SIG-M5 (cell line): ENCODE measurements at places on chromosomes 12 and 14.
A peak's percentile ranks its signal among the peaks of the same experiment; 100 is the strongest.

DNA sequence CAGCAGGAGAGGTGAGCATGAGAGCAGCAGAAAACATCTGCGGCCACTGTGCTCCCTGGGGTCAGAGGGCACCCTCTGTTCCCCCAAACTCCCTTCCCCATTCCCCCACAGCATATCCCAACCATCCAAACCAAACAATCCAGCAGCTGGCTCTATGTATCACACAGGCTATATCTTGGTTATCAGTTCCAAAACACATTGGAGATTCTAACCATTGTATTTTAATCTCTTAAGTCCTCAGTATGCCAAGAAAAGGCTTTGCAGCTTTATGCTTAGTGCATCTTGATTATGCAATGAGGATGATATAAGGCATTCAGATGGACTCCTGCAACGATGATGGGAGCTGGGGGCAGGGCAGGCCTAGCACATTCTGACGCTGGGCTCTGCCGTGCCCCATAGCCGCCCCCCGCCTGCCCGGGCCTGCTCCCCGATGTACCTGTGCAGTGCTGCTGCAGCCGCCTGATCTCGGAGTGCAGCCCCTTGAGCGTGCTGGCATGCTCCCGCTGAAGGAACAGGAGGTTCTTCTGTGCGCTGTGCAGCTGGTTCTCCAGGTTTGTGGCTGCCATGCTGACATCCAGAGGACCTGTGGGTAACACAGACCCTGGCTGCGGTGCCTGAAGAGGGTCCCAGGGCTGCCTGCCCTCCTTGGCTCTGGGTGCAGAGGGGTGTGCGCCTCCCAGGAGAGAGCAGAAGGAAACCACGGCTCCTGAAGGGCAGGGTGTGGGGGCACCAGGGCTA, 29.6 kb downstream of the CCDC92 start:
- no peak for DNase-seq

DNA sequence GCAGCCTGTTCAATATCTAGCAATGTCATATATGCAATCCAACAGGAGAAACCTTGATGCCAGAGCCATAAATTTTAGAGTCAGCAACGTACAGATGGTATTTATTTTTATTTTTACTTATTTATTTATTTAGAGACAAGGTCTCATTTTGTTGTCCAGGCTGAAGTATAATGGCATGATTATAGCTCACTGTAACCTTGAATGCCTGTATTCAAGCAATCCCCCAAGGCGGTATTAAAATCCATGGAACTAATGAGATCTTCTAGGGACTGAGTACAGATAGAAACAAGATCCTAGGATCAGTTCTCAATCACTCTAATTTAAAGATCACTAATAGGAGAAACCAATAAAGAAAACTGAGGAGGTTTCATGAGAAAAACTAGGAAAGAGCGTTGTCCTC, 89.3 kb downstream of the SLCO1B1 start:
- DNase-seq, result no peak

DNA sequence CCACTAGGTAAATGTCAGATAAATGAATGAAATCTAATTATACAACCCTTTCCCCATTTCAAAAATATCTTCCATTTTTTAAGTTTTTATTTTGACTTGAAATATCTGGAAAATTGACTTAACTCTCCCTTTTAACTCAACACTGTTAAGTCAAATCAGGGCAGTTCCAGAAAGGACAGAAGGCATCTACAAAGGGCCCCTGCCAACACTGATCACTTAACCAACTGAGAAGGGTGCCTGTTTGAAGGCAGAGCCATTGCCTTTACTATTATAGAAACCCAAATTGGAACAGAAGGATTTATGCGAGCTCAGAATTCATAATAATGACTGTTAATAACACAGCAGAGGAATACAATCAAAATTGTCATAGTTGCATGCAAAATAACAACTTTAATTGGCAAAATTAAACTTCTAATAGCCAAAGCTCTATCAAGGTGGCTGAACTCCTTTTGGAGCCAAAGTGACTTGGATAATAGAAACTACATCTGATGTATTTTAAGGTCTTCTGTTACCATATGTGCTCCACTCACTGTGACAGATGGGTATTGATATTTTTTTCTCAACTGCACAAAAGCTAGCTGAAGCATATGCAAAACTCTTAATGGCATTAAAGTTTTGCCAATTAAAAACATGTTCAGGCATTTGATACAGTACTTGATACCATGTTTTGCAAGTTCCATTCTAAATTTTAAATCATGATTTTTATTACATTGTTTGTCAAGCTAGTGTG, 383.8 kb downstream of the NOVA1 start:
- no peak for DNase-seq

GRCh38 chr14:51395361-51395849, 155.4 kb downstream of the TMX1 start:
- no peak for DNase-seq

DNA sequence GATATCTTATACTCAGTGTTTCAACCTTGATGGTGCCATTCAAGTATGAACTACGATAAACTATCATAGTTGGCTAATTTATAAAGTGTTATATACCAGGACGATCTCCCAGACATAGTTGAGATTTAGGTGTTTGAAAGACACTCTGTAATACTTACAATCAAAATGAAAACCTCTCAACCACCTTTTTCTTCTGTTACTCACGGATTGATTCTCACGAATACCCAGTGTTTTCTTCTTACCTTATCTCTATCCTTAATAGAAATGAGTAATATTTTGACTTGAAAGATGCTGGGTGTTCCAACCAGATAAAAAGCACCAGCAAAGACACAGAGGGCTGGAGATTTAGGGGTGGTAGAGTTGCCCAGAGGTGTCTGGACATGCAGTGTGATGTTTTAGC, 169.9 kb downstream of the PTCSC3 start:
- no peak for DNase-seq

DNA sequence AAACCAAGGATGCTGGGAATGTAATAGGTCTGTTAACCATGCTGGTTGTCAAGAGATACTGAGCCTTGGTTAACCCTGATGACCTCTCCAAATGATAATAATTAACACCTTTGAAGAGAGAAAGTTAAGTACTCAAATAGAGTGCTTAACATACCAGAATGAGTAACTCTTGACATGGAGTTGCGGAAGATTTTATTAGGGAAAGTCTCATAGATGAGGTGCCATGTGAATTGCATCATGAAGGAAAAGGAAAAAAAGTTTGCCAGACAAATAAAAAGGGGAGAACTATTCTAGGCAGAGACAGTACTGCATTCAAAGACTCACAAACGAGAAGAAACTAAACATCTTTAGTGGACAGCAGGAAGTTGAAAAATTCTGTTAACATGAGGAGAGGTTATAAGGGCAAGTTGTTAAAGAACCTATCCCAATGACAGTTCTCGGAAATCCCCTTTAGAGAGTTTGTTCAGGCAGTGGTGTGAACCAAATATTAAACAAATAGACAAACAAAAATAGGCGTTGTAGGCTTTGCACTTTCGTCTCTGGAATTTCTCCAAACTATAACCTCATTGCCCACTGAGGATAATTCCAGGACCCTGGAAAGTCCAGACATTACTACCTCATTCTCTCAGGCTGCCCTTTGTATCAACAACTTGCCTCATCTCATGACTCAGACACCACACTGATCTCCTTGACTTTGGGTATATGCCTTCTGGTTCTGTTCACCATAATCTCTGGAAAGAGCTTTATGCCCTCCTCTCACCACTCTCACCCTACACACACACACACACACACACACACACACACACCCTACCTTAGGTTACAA, 435.0 kb downstream of the GXYLT1 start:
- no peak for DNase-seq

GRCh38 chr14:89365061-89365801, 51.8 kb downstream of the FOXN3 start:
- DNase-seq, result peak; percentile 34

GRCh38 chr12:57319678-57320469, 68.9 kb upstream of the STAC3 start:
- no peak for DNase-seq

- no peak for DNase-seq
Observed at GRCh38 chr12:108235197-108235984, 103.7 kb downstream of the CMKLR1 start.

DNA sequence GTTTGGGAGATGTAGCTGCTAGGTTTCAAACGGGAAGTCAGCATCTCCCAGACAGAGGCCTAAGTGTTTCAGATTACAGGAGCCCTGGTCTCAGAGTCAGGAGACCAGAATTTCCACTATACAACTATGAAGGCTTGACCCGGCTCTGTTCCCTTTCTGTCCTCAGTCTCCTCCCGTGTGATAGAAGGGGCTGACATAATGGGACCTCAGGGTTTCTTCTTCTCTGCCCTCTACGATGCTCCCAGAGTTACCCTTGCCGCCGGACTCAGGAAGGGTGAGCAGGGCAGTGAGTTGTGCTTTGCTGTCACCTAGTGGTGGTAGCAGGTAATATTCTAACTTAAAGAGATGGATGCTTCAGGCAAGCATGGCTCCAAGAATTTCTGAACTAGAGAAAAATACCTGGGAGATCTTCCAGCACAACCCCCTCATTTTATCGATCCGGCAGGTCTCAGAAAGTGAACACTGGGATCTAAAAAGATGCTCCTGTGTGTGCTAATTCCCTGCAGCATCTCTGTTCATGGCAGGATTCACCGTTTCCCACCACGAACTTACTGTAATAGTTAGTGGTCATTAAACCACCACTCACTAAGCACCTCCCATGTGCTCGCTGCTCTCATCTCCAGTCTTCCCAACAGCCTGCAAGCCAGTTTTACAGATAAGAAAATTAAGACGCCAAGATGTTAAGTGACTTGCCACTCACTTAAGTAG, 84.4 kb downstream of the VWF start:
- no peak for DNase-seq

- no peak for DNase-seq
Observed at GRCh38 chr12:59827767-59828166, 231.9 kb downstream of the SLC16A7 start.

- no peak for DNase-seq
Observed at GRCh38 chr14:57089901-57090300, 178.8 kb downstream of the EXOC5 start.

DNA sequence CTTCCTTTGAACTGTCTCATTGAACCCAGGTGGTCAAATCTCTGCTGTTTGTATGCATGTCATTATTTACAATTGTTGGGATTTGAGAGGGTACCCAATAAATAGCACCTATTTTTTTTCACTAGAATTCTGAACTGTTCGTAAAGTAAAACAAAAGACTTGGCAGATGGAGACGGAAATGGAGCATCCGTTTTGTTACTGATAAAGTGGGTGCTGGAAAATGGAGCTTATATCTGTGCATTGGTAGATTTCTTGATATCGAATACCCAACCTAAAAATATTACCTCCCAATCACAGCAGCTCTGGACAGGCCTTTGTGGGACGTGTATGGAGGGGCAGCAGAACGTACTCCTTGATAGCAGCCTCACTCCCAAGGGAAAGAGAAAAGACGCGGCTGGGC, 224.4 kb downstream of the C12orf75 start:
- no peak for DNase-seq

- DNase-seq, result no peak
Observed at GRCh38 chr14:103727313-103727980, 11.8 kb downstream of the ZFYVE21 start.

DNA sequence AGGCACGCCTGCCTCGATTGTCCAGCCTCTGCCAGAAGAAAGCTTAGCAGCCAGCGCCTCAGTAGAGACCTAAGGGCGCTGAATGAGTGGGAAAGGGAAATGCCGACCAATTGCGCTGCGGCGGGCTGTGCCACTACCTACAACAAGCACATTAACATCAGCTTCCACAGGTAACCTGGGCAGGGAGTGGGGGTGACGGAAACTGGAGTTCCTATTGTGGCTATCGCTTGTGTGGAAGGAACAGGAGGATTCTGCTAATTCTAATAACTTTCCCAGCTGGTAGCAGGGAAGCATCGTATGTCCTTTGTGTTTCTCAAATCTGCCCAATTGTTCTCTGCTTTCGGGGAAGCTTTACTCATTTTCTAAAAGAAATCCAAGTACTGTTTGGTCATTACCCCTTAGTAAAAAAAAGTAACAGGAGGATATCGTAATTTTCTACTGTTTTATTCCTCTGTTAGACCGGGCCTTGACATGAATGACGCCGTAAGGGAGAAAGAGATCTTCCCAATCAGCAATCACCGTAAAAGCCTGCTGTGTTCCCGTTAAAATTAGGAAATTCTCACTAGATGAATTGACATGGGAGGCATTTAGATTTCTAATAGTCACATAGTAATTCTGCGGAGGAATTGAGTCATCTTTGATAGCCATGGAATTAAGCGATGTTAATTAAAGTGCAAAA, 449 bp downstream of the THAP2 start:
- DNase-seq, result no peak

- no peak for DNase-seq
Observed at GRCh38 chr12:128966203-128966810, 113.0 kb downstream of the GLT1D1 start.

- no peak for DNase-seq
Observed at GRCh38 chr12:20548611-20549010, 146.5 kb upstream of the SLCO1C1 start.

DNA sequence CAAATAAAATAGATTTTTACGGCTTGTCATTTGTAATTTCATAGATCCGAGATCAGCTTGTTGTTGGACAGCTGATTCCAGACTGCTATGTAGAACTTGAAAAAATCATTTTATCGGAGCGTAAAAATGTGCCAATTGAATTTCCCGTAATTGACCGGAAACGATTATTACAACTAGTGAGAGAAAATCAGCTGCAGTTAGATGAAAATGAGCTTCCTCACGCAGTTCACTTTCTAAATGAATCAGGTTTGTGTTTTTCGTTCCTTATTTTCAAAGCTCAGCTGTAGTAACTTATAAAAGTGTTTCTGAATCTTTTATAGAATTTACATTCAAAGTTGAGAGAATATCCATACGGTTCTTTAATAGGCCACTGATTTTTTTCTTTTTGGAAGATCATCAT, 89.1 kb downstream of the LRRK2 start:
- DNase-seq, result no peak

DNA sequence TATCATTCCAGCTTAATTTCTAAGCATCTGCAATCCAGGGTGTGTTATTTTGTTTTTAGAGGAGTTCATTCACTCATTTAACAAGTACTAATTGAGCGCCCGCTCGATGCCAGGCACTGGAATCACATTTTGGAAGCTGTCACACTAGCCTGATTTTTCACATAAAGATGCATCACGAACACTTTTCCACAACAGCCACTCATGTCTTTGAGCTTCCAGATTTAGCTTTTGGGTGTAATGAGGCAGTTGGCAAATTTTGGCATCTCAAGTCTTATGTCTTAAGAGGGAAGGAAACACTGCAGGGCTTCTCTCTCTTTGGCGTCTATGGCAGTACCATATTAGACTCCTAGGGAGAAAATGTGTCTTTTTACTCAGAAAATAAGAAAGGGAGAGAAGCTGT, 14.0 kb downstream of the NRXN3 start:
- no peak for DNase-seq

DNA sequence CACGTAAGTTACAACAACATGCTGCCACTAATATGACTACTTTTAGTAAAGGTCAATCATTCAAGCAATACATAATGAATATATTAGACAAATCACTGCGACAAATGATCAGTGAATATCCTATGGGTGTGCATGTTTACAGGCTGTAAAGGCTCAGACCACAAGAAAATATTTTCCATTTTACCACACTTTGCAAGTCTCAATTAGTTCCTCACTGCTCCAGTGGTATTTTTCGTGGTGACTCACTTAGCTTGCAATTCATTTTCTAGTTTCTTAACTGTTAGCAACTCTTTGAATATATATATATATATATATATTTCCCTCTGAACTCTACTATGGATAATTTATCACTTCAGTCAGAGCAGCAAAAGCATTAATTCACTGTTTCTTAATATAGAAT, 96.9 kb downstream of the EML5 start:
- no peak for DNase-seq
